Kidney (tissue), 22 donors: ENCODE measurements at places on chromosomes 5 and 9. TPM values are rescaled to one million over a fixed set of nuclear protein-coding genes. Genes with fewer than 3 reads are reported as not detected.

- no peak for DNase-seq
These were observed 44.1 kb downstream of the SNX18 start for GRCh38 chr5:54561651-54562050.

FOXD4L6 gene
- not detected for total RNA-seq

- no peak for DNase-seq
These were observed 112.0 kb downstream of the TMEM174 start for GRCh38 chr5:73284985-73285384.

DNA sequence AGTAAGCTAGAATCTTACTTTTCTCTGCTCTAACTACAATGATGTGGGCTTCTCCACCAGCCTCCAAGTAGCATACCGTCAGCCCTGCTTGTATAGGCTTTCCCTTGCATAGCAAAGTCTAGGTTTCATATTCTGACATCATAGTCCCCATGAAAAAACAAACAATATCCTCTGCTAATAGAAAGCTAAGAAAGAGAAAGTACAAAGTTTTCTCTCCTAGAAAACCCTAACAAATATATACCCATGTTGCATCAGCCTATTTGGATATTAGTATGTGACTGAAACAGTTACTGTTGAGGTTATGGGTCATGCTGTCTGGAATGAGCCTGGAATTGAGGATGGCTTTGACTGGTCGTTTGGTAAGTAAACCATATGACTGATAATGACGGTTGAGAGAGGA is 1696.0 kb downstream of the MAT2B start:
- no peak for DNase-seq

MZB1 gene
- 49.6 TPM for total RNA-seq

SLC6A7 gene
- not detected for total RNA-seq

SPATA31E1 gene
- total RNA-seq: not detected

GRCh38 chr9:77851882-77852595 is 179.6 kb downstream of the GNAQ start:
- no peak for DNase-seq
